Stimulated activated CD4-positive, alpha-beta T cell treated with anti-CD3 and anti-CD28 coated beads, TNF-alpha, amount 100 ng/mL, for 24 hours (primary cell): ENCODE measurements at places on chromosomes 11 and 22.

DNA sequence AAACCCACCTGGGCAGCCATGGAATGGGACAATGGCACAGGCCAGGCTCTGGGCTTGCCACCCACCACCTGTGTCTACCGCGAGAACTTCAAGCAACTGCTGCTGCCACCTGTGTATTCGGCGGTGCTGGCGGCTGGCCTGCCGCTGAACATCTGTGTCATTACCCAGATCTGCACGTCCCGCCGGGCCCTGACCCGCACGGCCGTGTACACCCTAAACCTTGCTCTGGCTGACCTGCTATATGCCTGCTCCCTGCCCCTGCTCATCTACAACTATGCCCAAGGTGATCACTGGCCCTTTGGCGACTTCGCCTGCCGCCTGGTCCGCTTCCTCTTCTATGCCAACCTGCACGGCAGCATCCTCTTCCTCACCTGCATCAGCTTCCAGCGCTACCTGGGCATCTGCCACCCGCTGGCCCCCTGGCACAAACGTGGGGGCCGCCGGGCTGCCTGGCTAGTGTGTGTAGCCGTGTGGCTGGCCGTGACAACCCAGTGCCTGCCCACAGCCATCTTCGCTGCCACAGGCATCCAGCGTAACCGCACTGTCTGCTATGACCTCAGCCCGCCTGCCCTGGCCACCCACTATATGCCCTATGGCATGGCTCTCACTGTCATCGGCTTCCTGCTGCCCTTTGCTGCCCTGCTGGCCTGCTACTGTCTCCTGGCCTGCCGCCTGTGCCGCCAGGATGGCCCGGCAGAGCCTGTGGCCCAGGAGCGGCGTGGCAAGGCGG is 11.4 kb upstream of the ARHGEF17 start:
- DNase-seq: no peak

GRCh38 chr22:21585389-21585788 is 17.9 kb downstream of the UBE2L3 start:
- DNase-seq: no peak

GRCh38 chr11:110475671-110476070 is 45.9 kb downstream of the FDX1 start:
- no peak for DNase-seq

GRCh38 chr11:124194293-124195188 is 11.4 kb downstream of the OR10D3 start:
- DNase-seq: no peak

- DNase-seq: no peak
Observed at GRCh38 chr11:114678125-114679036, at the start of gene NXPE2. Gene NXPE2 (plus strand): TSS chr11:114678527. CDS start chr11:114678576, 49 bp downstream.

DNA sequence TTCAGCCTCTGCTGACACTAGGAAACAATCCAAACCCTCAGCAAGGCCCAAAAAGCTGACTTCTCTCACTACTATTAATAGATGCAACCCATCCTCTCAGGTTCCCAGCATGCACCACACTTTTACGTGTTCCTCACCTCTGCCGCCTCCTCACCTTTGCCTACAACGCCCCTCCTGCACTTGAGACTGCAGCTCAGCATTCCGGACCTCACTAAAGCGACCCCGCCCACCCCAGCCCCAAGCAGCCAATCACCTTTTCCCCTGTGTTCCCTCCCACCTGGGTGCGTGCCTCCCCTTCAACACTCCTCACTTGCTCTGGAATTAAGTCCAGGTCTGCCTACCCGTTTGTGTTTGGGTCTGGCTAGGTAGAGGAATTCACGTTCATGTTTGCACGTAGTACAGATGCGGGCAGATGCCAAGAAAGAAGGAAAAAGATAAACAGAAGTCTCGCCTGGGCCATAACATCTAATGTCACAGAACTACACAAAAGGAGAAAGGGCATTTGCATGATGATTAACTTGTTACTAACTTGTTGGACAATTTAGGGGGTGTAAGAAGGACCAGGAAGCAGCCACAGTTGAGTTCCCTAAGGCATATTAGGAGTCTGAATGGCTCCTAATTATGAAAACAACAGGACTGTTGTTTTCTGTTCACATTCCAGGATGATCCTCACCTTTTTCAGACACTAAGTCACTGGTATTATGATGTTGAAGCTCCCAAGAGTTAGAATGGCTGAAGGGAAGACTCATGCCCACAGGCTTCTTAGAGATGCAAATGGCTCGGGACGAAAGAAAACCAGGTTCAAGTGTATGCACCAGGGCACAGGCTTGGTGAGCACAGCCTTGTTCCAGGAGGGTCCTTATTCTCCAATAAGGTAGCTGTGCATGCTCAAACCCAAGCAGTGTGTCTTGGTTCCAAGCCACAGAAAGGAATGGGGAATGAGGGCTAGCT is 102.2 kb downstream of the MICAL3 start:
- DNase-seq: no peak

DNA sequence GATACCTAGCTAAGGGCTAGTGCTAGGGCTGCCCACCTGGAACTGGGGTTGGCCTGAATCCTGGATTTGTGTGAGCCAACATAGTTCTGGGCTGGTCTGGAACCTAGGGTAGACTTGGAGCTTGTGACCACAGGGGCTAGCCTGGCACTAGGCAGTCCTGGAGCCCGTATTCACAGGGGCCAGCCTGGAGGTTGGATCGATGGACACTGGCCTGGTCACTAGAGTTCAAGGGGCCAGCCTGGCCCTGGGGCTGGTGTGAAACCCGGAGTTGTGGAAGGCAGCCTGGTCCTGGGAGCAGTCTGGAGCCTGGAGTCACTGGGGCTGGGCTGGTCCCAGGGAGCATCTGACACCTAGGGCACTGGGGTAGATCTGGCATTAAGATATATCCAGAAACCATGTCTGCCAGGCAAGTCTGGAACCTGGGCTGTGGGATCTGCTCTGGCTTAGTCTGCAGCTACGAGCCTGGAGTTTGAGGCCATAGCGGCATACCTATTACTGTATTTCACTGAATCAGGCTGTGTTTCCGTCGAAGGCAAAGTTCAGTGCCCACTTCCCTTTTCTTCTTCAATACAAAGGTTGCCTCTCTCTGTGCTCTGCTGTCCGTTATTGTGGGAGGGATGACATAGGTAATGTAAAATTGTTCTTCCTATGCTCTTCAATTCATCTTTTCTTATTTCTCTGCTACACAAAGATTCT is 9.1 kb upstream of the GLYATL1B start:
- no peak for DNase-seq

DNA sequence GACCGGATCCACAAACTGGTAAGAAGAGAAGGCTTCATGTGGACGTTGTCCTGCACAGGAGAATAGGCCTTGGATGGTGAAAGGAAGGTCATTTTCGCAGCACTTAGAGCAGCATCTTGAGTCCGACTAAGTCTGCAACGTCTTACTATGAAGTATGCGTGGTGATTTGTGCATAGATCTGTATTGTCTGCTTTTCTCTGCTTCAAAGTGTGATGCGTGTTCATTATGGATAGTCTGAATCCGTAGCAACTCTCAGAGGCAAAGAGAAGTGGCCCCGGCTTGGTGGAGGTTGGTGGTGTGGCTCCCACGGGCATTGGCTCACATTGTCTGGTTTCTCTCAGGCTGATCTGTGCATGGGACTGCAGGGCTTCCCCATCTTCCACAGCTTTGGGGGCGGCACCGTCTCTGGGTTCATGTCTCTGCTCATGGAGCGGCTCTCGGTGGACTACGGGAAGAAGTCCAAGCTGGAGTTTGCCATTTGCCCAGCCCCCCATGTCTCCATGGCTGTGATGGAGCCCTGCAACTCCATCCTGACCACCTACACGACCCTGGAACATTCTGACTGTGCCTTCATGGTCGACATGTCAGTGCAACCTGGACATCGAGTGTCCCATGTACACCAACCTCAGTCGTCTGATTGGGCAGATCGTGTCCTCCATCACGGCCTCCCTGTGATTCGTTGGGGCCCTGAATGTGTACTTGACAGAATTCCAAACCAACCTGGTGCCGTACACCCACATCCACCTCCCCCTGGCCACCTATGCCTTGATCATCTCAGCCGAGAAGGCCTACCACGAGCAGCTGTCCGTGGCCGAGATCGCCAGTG is 21.5 kb downstream of the LRRC74B start:
- DNase-seq: no peak

DNA sequence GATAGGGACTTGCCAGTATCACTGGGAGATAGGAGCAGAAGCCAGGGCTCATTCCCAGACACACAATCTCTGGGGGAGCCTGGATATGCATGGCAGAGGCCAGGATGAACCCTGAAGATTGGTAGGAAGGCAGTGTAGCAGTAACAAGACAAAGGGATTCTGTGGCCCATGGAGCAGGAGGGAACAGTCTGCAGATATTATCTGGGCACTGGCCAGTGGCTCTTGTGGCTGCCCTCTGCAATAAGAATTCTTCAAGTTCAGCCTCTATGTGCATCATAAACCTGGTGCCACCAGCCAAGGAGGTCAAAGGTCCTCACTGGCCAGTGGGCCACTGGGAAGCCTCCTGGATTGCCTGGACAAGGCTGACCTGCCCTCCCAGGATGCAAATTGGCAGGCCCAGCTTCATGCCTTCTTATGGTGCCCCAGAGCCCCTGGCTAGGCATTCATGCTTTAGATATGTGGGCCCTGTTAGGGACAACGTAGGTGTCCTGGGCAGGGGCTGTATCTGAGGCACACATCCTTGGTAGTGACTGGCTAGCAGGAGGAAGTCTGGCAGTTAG is 29.2 kb downstream of the KCNQ1OT1 start:
- no peak for DNase-seq

- DNase-seq: no peak
Observed at GRCh38 chr11:117565709-117566108, 231.3 kb downstream of the DSCAML1 start.

DNA sequence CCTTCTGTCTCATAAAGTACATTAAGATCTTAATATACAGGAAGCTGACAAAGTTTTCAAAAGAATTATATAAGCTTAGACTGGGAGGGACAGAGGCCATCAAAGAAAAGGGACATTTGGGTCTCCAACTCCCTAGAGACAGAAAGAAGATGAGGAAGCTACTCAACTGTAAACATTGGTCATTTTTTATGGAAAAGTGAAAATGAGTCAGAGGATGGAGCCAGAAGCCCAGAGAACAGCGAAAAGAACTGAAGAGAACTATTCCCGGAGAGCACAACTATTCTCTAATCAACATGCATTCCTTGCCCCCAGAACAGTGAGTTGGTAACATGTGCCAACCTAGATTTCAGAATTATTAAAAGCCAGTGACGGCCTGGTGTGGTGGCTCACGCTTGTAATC is 779.3 kb downstream of the DLG2 start:
- no peak for DNase-seq

GRCh38 chr11:118290923-118291322 is 13.6 kb upstream of the CD3E start:
- no peak for DNase-seq
